ENCODE measurements at places on chromosomes 5 and 9. TPM values are rescaled to one million over a fixed set of nuclear protein-coding genes. Genes with fewer than 3 reads are reported as not detected.

QRFP gene
- polyA plus RNA-seq: not detected

AGXT2 gene
- not detected for polyA plus RNA-seq

HAND1 gene
- polyA plus RNA-seq: not detected

- DNase-seq: no peak
Measured at GRCh38 chr9:91362051-91362611, 413 bp upstream of the AUH start.

GRCh38 chr5:55540525-55540924 lies 5.8 kb upstream of the PLPP1 start:
- no peak for DNase-seq

GRCh38 chr5:111063709-111064322 lies 7.7 kb upstream of the TSLP start:
- DNase-seq: no peak

- peak; percentile 56 for DNase-seq
Measured at GRCh38 chr9:129894120-129894823, 59.0 kb downstream of the USP20 start.

DNA sequence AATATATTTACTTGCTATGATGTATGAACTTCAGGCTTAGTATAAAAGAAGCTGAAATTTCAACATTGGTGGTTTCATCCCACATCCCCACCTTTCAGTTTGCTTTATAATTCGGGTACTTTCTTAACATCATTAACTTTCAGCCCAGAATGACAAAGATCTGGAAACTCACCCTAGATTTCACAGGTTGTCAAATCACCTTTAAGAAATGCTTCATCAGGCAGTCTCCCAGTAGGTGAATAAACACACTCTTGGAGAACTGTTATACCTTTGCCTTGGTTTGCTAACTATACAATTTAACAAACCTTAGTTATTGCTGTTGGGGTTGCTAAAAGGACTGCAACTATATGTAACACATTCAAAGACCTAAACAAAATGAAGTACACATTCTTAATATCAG lies 54.4 kb downstream of the MLANA start:
- no peak for DNase-seq

- DNase-seq: no peak
Measured at GRCh38 chr5:68415177-68416085, 199.9 kb downstream of the PIK3R1 start.

DNA sequence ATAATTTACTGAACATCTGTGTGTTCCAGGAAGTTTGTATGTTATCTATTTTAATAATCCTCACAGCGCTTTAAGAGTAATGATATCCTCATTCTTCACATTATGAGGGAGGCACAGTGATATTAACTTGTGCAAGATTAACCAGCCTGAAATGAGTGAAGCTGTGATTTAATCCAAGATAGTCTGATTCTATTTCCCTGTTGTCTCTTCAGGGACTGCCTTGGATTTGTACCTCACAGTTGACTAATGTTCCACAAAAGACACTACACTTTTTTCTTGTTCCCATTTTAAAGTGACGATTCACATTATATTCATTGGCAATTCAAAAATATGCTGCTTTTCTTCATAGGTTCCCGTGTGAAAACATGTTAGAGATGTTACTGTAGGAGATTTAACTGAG lies 125.3 kb upstream of the GNA14 start:
- DNase-seq: no peak

Measured in naive thymus-derived CD8-positive, alpha-beta T cell (primary cell).